ENCODE measurements at places on chromosomes 1 and 21.

DNA sequence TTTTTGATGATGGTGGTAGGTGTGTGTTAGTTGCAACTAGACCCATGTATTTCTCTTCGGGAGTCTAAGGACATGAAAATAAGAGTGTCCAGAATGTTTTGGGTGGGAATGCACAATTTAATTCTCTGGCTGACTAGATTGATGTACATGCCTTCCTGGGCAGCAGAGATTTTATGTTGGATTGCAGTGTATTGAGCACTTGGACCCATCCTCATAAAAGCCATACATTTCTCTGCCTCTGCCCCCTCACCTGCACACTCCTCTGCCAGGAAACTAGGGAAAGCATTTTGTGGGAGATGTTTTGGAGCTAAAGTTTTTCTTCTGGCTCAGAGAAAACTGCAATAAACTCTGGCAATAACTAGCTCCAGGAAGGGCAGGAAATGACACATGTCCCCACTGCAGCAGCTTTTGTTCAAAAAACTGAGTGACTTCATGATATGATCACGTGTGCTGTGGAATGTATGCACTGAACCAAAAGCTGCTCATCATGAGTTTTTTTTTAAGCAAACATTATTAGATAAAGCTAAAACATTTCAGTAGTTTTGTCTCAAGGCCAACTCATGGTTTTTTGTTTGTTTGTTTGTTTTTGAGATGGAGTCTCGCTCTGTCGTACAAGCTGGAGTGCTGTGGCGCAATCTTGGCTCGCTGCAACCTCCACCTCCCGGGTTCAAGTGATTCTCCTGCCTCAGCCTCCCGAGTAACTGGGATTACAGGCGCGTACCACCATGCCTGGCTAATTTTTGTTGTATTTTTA lies 17.6 kb downstream of the RIT1 start:
- peak; percentile 72 for DNase-seq

- DNase-seq = no peak
Observed at GRCh38 chr1:54475357-54475881, 69.2 kb upstream of the SSBP3 start.

- DNase-seq = peak; percentile 0
Observed at GRCh38 chr1:195113471-195113870, 1494.8 kb downstream of the KCNT2 start.

DNA sequence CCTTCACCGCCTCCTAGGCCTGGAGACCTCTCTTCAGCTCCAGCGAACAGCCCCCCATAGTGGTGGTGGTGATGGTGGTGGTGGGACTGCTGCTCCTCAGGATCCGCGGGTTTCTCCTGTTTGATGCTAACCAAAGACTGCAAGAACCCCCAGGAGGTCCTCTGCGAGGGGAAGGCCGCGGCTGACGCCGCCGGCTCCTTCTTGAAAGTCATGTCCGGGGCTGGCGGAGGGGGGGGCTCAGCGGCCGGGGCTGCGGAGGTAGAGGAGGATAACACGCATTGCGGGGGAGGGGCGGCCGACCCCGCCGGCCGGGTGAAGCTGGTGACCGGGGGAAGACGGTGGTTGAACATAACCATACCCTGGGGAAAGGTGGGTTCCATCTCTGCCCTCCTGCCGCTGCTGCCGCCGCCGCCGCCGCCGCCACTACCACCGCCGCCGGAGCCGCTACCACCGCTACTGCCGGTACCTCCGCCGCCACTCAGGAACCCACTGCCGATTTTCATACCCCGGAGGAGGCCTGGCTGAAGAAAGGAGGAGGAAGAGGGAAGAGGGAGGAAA lies 554 bp downstream of the ZNF281 start:
- DNase-seq = no peak

DNA sequence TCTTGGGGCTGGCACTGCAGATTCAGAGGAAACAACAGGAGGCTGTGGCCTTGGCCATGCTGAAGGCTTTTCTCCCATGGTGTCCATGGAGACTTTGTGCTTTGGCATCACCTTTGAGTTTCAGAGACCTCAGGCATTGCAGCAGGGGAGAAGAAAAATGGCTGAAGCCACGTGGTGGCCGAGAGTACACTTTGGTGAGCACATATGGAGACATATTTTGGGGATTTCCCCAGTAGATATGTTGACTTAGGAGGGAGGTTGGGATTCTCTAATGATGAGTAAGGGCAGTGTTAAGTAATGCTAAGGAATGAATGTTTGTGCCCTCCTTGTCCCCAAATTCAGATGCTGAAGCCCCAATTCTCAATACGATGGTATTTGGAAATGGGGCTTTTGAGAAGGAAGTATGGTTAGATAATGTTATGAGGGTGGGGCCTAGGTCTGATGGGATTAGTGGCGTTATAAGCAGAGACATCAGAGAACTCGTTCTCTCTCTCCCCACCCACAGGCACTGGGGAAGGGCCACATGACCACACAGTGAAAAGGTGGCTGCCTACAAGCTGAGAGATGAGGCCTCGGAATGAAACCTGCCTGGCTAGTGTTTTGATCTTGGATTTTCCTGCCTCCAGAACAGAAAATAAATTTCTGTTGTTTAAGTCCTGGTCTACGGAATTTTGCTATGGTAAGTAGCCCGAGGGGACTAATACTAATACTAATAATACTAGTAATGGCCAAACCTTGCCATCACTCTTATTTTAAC lies 98.6 kb downstream of the TBX19 start:
- DNase-seq = no peak

- DNase-seq = peak; percentile 3
Observed at GRCh38 chr1:155051777-155052398, 772 bp downstream of the ADAM15 start.

- no peak for DNase-seq
Observed at GRCh38 chr1:200380589-200381021, 29.2 kb downstream of the ZNF281 start.

- no peak for DNase-seq
Observed at GRCh38 chr1:200626853-200627534, 6.4 kb upstream of the KIF14 start.

- DNase-seq = no peak
Observed at GRCh38 chr1:944341-945325, 14.4 kb downstream of the NOC2L start.

DNA sequence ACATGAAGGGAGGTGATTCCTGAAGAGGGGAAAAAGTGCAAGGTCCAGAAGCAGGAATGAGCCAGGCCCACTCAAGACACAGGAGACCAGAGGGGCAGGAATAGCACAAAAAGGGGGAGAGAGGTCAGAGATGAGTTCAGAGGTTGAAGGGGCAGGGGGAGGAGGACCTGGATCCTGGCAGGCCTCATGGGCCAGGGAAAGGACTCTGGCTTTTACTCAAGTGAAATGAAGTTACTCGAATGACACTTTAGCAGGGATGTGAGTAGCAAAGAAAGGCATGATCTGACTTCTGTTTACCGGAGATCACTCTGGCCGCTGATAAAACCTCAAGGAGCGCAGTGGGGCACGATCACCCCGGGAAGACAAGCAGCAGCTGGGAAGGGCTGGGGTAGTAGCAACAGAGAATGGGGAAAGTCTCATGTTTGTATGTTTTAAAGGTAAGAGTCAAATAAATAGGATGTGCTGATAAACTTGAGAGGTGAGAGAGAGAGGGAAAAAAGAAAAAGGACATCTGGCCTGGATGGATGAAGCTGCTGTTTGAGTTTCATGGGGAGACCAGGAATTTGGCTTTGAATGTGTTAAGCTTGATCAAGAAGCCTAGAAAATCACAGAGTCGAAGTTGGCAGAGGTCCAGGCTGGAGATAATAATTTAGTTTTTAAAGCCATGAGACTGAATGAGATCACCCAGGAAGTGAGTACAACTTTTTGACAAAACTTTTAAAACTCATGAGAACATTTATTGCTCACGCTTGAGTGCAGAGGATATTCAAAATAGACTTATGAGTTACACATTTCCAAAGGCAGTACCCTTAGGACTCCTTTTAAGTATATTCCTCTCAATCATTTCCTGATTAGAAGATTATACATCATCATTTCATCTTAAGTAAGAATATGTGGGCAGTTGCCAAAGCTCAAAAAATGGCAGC lies 156.0 kb downstream of the RERE start:
- DNase-seq = peak; percentile 29

DNA sequence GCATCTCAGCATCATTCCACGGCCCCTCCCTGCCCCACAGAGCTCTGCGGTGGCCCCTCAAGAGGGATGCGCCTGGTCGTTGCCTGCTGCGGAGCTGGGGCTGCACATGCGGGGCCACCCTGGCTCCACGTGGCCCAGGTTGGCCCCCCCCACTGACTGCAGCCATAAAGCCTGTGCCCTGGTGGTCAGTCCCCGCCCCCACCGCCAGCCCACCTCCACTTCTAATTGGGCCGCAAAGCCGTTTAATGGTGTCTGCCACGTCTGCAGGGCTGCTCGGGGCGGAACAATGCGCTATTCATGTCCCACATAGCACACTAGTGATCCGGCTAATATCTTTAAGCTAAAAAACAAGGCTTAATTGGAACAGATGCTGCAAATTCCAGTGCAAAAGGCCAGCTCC lies 33.5 kb upstream of the ACTRT2 start:
- DNase-seq = no peak

DNA sequence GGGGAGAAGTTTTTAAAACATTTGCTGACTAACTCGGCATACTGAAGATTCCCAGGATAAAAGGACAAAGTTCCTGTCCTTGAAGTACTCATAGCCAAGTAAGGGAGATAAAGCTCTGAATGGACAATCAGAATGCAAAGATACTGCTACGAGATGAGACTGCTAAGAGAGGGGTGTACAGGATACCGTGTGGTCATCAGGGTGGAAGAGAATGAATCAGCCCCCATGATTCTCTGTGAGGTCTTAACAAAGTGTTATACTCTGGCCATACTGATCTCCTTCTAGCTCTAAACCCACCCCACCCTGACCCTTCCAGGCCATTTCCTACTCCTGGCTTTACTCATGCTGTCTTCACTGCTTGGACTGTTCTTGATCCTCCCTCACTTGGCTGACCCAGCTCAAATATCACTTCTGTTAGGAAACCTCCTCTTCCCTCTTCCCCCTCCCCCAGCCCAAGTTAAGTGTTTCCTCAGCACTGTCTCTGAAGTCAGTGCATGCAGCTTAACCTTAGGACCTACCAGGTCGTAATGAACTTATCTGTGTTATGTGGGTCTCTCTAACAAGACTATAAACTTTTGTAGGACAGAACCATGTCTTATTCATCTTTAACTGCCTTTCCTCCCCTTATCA lies 15.8 kb upstream of the MAGOH start:
- DNase-seq = no peak

- no peak for DNase-seq
Observed at GRCh38 chr1:221098471-221099405, 219.5 kb downstream of the HLX start.

GRCh38 chr1:94101613-94102525 lies 19.1 kb downstream of the ABCA4 start:
- no peak for DNase-seq

GRCh38 chr1:119682141-119682540 lies 29.6 kb upstream of the PHGDH start:
- DNase-seq = no peak

DNA sequence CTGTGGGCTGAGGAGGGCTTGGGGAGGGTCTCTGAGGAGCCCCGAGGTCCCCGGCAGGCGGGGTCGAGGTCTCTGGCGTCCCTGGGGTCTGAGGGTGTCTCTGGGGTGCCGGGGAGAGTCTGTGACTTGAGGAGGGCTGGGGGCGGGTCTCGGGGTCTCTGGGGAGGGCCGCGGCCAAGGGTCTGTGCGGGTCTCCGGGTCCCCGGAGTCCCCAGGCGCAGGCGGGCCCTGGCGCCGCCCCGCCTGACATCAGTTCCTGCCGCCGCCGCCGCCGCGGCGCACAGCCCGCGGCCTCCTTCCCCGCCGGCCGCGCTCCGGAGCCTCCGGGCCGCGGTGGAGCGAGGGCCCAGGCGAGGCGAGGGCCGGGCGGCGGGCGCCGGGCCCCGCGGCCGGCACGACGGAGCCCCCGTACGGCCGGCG lies at the start of gene PLEKHM2:
TSS of gene PLEKHM2 (plus strand) at position 279 of the 420 bp plus-strand sequence. CDS start 239 bp downstream, outside the sequence.
- DNase-seq = no peak

DNA sequence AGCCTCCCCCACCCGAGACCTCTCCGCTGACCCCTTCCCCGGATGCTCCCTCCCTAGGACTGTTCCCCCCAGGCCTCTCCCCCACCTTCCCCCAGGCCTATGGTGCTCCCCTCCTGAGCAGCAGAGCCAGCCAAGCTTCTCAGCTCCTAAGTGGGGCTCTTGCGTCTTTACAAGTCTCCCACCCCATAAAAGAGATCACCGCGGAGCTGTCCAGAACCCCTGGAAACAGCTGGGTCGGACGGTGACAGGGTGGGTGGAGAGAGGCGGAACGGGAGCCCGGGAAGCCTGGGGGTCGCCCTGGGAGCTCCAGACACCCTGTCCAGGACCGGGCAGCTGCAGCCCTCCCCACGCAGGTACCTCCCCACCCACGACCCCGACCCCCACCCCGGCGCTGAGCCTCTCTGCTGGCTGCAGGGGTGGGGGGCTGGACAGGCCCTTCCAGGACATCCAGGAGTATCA lies 61.2 kb downstream of the WNT9A start:
- DNase-seq = no peak

- no peak for DNase-seq
Observed at GRCh38 chr1:27618341-27619082, 14.6 kb upstream of the AHDC1 start.

- no peak for DNase-seq
Observed at GRCh38 chr1:41475859-41476567, 8.5 kb downstream of the EDN2 start.

- no peak for DNase-seq
Observed at GRCh38 chr1:234875953-234876855, 252.4 kb downstream of the TOMM20 start.

DNA sequence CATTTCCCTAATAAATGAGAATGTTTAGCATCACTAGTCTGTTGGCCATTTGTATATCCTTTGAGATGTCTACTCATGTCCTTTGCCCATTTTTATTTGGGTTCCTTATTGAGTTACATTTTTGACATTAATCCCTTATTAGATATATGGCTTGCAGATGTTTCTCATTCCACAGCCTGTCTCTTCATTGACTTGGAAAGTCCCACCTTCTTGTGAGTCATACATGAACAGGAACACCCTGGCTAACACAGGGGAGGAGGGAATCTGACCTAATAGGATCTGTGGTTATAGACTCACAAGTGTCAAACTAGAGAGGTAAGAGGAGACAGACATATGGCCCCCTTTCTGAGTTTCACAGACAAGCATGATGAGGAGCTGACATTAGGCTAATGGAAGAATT lies 11.5 kb downstream of the ZP4 start:
- DNase-seq = no peak

- no peak for DNase-seq
Observed at GRCh38 chr1:1024771-1025699, 5.1 kb downstream of the AGRN start.

GRCh38 chr1:101394041-101394440 lies 157.2 kb downstream of the S1PR1 start:
- no peak for DNase-seq

Measured in amniotic stem cell (primary cell).